Amniotic stem cell (primary cell): ENCODE measurements at places on chromosomes 1 and 21.

DNA sequence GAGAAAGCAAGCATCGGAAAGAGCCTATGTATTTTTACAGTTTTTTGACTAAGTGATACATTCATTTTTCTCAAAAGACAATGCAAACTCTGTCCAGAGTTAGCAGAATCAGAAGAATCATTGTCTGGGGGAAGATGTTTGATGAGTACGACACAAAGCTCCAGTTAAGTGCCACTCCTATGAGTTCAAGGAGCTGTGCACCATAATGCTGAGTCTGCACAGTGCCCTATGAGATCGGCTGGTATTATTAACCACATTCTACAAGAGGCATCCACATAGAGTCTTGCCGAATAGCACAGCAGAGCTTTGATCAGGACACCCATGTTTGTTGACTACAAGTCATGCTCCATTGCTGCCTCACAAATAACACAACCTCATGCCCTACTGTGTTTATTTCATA, 54.9 kb upstream of the RAP1GAP start:
- no peak for DNase-seq

DNA sequence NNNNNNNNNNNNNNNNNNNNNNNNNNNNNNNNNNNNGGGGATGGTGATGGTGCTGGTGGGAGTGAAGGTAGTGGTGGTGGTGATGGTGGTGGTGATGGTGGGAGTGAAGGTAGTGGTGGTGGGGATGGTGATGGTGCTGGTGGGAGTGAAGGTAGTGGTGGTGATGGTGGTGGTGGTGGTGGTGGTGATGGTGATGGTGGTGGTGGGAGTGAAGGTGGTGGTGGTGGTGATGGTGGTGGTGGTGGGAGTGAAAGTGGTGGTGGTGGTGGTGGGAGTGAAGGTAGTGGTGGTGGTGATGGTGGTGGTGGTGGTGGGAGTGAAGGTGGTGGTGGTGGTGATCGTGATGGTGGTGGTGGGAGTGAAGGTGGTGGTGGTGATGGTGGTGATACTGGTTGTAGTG, 93.6 kb downstream of the CRYAA start:
- no peak for DNase-seq

GRCh38 chr21:14096577-14096976, 114.2 kb downstream of the LIPI start:
- DNase-seq: no peak

GRCh38 chr1:222068937-222069336, 327.0 kb upstream of the DUSP10 start:
- no peak for DNase-seq

DNA sequence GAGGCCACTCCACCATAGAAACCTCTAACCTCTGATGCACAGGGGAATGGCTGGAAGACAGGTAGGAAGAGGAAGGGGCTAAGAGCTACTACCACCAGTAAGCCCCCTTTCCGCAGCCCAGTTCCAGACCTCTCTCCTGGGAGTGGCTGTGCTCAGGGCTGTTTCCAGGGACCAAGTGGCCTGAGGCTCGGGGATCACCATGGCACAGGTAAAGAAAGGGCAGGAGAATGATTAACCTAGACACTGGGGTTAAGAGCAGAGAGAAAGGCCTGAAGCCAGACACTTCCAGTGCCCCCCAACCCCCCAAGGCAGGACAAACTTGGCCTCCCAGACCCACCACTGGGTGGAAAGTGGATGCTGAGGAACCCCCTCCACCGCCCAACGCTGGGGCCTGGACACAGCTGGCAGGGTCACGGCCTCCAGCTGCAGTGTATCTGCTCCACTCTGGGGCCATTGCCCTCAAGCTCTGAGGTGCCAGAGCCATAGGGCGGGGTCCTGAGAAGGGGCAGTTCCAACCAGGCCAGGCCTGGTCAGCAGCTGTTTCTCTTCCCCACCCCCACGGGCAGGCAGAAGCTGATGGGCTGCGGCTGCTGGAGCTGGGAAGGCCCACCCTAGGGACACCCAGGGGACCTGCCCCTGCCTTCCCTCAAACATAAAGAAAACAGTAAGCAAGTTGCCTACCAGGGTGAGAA, 2.6 kb downstream of the TAGLN2 start:
- DNase-seq: no peak

DNA sequence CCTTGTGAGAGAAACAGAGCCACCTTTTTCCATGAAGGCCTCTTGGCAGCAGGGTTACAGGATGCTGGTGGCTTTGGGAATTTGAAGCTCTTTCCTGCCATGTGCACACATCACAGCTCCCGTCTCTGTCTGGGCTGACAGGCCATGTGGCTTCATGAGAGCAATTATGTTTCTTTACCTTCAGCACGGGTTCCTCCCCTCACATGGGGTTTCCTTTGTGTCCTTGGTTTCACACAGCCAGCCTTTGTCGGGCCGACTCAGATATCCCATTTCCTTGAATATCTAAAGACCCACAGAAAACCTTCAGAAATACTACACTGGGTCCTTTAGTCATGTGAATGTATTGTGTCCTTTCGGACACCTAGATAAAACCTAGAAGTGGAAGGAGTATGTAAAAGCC, 7.1 kb downstream of the CLIC6 start:
- no peak for DNase-seq

DNA sequence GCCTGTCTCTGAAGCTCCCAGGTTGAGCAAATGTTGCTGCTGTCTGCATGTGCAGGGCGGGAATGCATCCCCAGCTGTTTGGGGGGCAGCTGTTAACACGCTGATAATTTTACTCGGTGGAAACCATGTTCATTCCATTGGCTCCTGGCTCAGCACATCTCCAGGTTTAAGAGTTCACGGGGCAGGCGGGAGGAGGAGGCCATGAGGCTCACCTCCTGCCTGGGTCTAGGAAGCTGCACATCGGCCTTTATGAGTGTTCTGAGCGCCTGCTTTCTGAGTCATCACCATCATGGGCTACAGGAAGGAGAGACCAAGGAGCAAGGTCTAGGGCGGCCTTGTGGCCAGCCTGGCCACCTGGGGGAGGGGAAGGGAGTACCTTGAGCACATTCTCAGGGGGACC, 29.7 kb downstream of the AJAP1 start:
- DNase-seq: no peak

GRCh38 chr1:22494943-22495579, 43.4 kb downstream of the ZBTB40 start:
- DNase-seq: no peak

DNA sequence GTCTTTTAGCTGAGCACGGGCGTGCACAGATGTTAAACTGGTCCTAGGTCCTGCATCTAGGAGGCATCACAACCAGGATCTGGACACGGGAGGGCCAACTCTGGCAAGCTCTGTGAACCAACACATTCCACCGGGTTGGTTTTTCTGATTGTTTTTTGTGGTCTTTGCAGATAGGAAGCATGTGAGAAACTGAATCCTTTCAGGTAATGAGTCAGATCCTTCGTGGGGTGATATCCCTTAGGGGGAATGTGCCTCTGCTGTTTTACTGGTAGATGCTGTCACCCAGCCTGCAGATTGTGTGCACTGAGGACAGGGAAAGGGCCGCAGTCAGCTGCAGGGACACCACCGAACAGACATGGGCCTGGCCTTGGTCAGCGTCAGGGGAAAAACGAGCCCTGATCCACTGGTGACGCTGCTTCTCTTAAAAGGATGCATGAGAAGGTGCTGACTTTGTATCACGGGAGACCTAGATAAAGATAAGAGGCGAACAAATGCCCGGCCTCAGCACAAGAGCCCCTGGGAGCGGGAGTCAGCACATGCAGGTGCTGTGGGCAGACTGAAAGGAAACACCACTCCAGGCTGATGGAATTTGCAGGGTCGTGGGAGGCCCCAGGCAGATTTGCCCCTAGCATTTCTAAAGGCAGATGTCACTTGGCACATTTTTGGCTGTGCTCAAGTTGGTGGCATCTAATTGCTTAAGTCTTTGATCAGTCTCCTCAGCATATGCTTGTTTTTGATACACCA, 51.1 kb downstream of the DOP1B start:
- no peak for DNase-seq

GRCh38 chr1:219806642-219807041, 121.7 kb downstream of the SLC30A10 start:
- DNase-seq: no peak

DNA sequence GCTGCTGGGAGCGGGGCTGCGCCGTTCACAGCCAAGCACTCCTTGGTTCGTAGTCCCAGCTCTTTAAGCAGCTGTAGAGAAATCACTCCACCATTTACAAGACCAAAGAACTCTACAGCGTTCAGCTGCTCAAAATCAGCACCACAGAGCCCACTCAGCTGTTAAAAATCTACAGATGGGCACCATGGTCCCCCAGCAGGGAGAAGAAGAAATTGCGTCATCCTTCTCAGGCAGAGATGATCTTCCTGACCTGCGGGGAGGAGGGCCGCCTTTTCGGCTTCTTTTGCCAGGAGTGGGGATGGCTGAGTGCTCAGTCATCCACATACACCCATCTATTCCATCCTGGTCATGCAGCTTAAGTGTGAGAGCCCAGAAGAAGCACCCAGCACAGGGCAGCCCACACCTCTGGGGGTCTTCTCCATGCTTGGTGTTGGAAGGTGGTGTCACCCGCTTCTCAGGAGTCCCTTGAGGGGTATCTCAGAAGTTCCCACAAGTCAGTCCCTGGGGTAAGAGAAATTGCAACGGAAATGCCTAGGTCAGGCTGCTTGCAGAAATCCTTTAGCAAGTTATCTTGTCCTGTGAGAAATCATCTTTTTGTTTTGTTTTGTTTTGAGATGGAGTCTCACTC, 163.8 kb downstream of the NPHP4 start:
- no peak for DNase-seq

DNA sequence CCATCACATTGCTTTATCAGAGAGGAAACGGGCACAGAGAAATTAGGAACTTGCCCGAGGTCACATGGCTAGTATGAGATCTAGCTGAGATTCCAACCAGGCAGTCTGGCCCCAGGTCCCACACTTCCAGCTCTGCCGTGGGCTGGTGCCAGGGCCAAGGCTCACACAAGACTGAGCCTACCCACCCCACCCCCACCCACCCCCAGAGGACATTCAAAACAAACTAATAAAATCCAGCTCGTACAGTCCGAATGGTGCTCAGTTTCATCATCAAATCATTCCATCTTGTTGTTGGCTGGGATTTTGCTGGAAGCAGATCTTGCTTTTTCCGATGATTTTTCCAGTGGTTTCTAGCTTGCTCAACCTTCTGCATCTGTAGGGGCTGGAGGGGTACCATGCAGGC, 27.9 kb downstream of the MATN1 start:
- no peak for DNase-seq

DNA sequence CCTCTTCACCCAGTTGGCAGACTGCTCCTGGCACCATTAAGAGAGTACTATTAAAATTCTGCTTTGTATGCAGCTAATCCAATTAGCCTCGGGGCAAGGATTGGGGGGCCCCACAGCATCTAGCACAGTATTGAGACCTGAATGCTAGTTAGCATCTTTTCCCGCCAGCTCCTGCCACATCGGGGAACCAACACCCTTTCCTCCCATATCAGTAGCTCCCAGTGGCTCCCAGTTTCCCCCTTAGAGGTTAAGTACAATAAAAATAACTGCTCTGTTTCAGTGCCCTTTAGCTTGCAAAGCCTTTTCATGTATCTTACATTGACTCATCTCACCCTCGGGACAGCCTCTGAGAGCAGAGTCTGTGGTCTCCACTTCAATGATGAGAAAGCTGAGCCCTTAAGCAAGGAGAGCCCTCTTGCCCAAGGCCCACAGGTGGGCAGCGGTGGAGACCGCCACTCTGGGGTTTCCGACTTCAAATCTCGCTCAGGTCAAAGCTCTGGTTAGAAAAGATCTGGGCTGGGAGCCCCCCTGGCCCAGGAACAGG, 4.2 kb upstream of the PMVK start:
- DNase-seq: no peak

- no peak for DNase-seq
Measured at GRCh38 chr1:171780583-171781175, 781 bp upstream of the METTL13 start.

DNA sequence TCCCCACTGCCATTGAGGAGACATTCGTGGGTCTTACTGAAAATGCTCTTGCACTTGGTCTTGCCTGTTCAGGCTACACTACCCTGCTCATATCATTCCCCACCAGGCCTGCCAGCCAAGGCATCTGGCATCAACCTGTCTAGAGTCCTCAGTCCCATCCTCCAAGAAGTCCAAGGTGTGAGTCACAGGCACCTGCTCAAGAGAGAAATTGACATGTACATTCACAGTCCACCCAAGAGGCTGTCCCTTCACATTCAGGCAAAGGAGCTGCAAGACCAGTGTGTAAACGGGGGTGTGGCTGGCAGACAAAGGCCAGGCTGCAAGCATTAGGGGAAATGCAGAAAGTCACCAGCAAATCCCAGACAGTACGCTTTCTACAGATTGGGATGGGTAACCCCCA, 13.1 kb upstream of the PLA2G2C start:
- DNase-seq: no peak
